ENCODE measurements at places on chromosomes 5 and 9.

DNA sequence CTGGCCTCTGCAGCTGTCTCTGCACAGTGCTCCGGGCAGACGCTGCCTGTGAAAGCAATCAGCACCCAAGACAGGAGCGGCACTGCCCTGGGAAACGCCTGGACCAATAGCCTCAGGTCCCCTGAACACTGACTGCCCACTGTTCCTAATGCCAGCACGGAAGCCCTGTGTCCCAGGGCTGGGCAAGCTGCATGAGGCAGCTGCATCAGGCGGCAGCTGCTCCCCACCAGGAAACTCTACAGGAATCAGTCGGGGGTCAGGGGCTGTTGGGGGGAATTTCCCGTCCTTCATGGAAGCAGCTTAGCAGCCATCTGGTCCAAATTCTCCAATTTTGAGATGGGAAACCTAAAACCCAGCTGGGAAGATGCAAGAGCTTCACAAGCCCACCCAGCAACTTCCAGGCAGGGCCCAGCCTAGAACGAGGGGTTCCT is 118.6 kb downstream of the VAV2 start:
- DNase-seq = no peak

DNA sequence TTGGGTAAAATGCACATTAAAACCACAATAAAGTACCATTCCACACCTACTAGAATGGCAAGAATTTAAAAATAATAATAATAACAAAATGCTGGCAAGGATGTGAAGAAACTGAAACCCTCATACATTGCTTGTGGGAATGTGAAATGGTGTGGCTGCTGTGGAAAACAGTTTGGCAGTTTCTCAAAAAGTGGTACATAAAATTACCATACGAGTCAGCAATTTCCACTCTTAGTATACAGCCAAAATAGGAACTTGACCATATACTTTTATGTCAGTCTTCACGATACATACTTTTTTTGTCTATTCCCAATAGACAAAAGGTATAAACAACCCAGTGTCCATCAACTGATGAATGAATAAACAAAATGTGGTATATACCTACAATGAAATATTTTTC is 15.6 kb downstream of the FKBP15 start:
- no peak for DNase-seq

DNA sequence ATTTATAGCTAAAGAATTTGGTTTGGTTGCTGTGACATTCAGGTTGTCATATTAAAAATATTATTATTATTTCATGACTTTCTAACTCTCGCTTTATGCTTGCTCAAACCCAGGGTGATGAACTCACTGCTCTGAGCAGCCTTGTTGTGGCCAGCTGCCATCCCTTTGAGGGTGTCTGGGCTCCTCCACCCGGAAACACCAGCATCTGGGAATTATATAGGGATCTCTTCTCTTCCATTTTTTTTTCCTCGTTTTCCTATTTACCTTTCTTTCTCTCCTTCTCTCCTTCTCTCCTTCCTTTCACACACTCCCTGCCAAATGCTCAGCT is 355.8 kb upstream of the SMARCA2 start:
- DNase-seq = no peak

- DNase-seq = no peak
These were observed 347.5 kb downstream of the SEMA5A start for GRCh38 chr5:9198394-9198793.

GRCh38 chr5:93161661-93162654 is 419.1 kb downstream of the NR2F1-AS1 start:
- DNase-seq = no peak

- no peak for DNase-seq
These were observed 221.3 kb upstream of the DAPK1 start for GRCh38 chr9:87276327-87276841.

DNA sequence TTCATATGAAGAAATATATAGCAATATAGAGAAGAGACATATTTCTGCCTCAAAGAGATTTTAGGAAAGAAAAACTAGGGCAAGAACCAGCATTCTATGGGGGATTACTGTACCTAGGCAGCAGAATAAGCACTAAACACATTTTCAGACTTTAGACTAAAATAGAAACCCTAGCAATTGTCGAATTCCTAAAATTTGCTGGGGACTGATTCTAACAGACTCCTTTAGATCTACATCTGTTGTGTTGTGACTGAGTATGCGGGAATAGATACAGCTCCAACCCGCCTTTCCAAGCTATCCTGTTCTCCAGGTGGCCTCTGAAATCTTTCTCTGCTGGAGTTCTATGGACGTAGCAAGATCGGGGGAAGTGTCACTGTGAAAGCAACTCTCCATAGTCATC is 482.2 kb downstream of the NTRK2 start:
- DNase-seq = no peak

GRCh38 chr5:53871050-53871449 is 310.6 kb downstream of the NDUFS4 start:
- DNase-seq = no peak

GRCh38 chr9:91428927-91429351 is 5.3 kb upstream of the NFIL3 start:
- no peak for DNase-seq

DNA sequence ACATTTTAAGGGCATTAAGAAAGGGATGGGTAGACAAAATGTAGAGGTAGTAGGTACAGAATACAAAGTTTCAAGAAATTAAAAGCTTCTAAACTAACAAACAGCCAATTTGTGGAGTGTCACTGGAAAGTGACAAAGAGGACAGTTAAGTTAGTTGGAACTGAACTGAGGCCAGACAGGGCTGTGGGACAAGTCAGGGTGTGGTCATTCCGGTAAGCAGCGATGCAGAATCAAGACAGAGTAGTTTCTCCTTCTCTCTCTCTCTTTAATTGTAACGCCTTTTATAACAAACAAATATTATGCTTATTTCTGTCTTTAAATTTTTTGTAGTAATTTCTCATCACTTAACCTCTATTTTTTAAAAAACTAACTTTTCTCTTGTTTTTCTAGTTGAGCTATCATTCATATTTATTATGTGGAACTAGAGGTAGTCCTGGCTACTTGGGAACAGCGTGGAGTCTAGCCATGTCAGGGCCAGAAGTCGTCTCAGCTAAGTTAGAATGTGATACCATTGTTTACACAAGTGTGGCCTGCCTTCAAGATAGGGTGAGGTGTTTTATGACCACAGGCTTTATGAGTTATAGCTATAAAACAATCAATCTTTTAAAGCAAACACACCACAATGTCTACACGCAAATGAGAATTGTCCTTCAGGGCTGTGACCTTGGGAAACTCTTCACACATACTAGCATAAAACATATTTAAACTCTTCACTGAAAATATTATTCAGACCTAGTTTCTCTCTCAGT is 115.3 kb upstream of the CDKN2B start:
- no peak for DNase-seq

- no peak for DNase-seq
These were observed 16.2 kb downstream of the ISOC1 start for GRCh38 chr5:129110742-129111141.

DNA sequence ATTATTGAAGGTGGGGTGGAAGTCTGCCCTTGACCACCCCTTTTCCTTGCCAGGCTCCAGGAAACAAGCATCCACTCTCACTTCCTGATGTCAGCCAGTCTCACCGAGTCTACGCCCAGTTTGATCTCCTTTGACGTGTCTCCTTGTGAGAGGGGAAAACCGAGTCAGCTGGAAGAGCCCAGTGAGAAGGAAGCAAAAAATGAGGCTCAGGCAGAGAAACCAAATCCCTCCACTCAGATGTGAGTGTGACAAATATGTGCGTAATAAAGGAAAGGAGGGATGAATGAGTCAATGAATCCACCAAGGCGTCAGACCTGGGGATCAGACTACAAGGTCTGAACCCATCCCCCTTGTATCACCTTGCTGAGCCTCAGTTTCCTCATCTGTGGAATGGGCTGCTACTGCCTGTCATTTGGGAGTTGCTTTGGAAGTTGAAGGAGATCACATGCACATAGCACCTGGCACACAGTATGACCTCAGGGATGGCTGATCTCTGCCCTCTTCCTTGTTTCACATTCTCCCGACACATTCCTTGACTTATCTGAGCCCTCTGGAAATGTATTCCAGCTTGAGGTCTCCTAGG is 61.3 kb upstream of the XPA start:
- no peak for DNase-seq

DNA sequence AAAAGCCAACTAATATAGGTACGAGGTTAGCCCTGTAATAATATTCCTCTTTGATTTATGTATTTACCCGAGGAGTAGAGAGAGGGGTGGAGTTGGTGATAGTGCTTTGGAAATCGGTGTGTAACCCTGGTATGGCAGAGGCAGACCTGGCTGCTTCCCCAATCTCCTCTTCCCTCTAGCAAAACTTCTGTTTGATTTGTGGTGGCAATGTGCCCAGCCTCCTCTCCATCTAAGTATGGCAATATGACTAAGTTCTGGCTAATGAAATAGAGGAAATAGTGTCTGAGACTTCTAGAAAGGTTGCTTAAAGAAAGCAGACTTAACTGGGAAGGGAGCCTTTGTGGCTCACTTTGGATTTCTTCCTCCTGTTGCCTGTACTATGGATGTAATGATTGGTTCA is 491.1 kb downstream of the ENC1 start:
- DNase-seq = no peak

GRCh38 chr5:166672431-166672830 is 1619.0 kb upstream of the WWC1 start:
- no peak for DNase-seq

DNA sequence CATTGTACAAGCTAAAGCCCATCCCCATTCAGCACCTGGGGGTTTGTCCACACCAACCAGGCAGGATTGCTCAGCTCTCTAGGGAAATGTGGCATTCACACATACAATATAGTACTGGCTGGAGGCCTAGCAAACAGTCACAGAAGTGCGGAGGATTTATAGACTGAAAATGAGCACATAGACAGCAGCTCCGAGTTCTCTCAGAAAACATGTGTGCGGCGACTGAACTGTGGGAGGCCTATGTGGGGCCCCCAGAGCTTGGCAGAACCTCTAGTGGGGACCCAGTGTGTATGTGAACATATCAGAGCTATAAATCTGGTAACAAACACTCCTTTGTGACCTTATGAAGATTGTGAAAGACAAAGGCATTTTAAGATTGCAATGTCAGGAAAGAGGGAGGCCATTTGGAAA is 431.1 kb downstream of the DTWD2 start:
- no peak for DNase-seq

- DNase-seq = no peak
These were observed 99.4 kb upstream of the HAND1 start for GRCh38 chr5:154577416-154577815.

- no peak for DNase-seq
These were observed 99.8 kb downstream of the RALGPS1 start for GRCh38 chr9:127014216-127014909.

- DNase-seq = no peak
These were observed 42.4 kb downstream of the OXCT1 start for GRCh38 chr5:41827792-41828191.

DNA sequence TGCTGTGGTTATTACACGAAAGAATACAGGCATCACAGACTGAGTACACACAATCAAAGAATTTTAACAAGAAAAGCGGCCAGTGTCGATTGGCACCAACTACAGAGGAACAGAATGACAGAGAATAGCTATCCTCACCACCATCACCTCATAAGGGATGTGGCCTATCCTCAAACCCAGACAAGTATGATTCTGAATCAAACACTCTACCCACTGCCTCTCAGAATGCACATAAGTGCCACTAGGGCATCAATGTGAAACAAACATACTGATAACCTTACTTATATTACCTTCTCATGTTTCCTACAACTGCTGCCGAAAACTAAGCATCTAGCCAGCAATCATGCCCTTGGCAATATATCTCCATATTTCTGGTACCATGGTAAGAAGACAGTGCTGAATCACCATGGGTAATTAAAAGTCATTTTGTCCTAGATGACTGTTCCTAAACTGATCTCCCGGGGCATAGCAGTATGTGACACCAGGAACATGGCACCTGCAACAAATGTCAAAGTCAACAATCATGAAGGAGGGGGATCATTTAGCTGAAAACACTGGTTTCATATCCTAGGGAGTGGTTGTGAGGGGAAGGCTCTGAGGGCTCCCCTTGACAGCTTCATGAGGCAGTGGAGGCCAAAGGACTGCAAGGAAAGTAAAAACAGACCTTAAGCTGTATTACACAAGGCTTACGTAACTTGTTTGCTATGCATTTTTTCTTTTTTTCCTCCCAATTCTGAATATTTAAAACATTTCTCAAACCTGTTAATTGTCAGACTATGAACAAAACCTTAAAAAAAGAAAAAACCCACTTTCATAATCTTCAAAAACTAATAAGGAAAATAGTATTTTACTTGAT is 88.3 kb downstream of the LHFPL2 start:
- no peak for DNase-seq

DNA sequence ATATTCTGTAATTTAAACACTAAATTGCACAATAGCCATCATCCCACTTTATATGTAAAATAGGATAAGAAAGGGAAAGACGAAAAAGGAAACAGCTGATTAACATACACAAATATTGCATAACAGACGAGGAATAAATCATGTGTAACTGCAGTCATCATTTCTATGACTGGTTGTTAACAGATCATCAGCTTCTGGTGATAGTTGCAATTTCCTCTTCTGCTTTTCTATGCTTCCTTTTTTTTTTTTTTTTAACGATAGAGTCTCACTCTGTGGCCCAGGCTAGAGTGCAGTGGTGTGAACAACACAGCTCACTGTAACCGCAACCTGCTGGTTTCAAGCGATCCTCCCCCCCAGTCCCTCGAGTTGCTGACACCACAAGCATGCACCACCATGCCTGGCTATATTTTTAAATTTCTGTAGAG is 22.5 kb upstream of the JAKMIP2 start:
- DNase-seq = no peak

GRCh38 chr9:112881331-112881730 is 9.3 kb downstream of the SLC46A2 start:
- peak; percentile 11 for DNase-seq

DNA sequence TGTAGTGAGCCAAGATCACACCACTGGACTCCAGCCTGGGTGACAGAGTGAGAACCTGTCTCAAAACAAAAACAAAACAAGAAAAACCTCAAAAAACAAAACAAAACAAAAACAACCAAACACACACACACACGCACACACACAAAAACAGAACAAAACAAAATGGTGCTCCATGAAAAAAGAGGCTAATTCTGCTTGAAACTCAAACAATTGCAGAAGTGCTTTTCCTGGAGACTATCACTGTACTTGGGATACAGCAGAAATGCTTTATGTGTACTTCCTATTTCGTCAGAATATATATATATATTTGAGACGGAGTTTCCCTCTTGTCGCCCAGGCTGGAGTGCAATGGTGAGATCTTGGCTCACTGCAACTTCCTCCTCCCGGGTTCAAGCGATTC is 49.9 kb upstream of the HSPA9 start:
- DNase-seq = no peak

DNA sequence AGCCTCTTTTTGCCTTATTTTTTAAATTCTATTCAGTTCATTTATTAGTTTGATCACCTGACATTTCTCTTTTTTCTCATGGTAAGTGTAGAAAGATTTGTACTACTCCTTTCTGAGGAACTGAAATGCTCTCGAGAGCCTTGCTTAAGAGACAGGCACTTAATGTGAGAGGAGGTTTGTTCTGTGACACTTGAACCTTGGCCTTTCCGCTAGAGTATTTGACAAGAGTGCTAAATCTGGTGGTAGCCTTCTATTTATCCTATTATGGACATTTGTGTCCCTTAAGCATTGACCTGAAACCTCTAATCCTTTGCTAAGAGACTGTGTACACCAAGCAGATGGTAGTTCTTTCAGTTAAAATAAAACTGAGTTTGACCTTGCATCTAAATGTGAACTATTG is 805.0 kb upstream of the PTPRD start:
- DNase-seq = no peak

All from ACHN (cell line).